ENCODE measurements at places on chromosomes 12 and 14. TPM values are rescaled to one million over a fixed set of nuclear protein-coding genes. Genes with fewer than 3 reads are reported as not detected.

GRCh38 chr12:95836185-95836609 lies 22.6 kb upstream of the SNRPF start:
- DNase-seq: peak; percentile 22

DNA sequence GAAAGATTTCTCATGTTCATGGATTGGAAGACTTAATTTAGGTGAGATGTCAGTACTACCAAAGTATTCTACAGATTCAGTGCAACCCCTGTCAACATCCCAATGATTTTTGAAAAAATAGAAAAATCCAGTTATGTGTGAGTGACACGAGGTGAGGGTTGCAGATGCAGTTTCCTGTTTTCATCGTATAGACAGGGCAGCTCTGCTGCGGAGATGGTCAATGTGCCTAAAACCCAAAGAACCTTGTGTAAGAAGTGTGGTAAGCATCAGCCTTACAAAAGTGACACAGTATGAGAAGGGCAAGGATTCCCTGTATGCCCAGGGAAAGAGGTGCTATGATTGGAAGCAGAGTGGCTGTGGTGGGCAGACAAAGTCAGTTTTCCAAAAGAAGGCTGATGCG lies 94.4 kb downstream of the SCAF11 start:
- no peak for DNase-seq

DNA sequence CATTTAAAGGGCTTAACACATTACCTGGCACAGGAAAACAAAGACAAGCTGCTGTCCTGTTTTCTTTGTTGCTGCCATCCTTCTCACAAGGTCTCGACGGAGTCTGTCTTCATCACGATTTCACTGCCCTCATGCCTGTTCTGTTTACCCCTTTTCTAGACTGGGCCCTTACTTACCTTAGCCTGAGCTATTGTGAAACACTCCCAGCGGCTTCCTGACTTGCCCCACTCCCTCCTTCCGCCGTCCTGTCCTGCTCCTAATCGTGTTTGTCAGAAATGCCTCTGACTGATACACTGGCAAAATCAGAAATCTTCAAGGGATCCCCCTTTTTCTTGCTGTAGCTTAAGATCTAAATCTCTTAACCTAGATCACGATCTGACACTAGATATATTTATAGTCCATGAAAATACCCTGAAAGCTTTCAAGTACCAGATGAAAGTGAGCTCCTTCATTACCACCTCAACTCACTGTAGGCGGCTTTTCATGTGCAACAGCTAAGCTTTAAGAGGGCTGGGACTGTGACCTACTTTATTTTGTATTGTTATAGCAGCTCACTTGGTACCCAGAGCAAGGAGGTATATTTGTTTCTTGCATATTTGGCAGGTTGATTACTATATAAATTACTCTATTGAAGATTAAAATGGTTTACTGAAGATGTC lies 32.1 kb downstream of the TECPR2 start:
- DNase-seq: no peak

DNA sequence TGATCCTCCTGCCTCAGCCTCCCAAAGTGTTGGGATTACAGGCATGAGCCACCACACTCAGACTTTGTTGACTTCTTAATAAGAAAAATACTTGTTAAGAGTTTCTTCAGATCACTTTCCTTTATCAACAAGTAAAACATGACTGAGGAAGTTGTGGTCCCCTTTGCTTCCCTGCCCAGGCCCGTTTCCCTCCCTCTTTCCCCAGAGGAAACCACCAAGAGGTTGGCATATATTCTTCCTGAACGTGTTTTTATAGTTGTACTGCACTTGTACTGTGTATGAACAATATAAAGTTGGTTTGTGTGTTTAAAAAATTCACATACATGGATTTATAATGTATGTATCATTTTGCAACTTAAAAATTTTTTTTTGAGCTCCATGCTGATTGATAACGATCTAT lies 28.4 kb downstream of the PTPN11 start:
- no peak for DNase-seq

GRCh38 chr14:71521238-71522135 lies 410.7 kb upstream of the RGS6 start:
- no peak for DNase-seq

GRCh38 chr12:46371718-46372543 lies 642 bp downstream of the SLC38A2 start:
- DNase-seq: peak; percentile 74

OR4N5 gene
- not detected for total RNA-seq

DEGS2 gene
- 4.9 TPM for total RNA-seq

TMEM117 gene
- 19.6 TPM for total RNA-seq

All from tongue (tissue), 3 donors.